CD4-positive, alpha-beta T cell treated with Interleukin-6 at 100 ng/mL for 8 hours (primary cell): ENCODE measurements at places on chromosomes 7 and 10.

- no peak for DNase-seq
These were observed 212.4 kb downstream of the DGKI start for GRCh38 chr7:137634356-137634755.

DNA sequence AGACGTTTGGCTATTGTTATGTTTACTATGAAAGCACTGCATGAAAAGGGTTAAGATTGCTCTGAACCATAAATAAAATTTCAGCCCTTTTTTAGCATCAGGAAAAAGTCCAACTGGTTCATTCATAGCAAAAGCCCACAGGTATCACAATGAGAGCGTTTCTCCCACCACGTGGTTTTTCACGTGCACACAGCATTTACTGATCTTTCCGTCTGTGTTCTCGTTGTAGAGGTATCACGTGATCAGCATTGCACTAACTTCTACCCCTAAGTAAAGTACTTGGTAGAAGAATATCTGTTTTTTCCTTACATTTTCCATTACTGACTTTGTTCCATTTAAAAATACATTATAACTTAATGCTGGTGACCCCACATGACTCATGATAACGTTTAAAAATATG is 17.8 kb upstream of the CCDC3 start:
- no peak for DNase-seq

GRCh38 chr10:12561307-12561706 is 212.0 kb downstream of the CAMK1D start:
- no peak for DNase-seq

- no peak for DNase-seq
These were observed 8.9 kb downstream of the AKR1E2 start for GRCh38 chr10:4834898-4835405.

GRCh38 chr7:136400877-136401276 is 423.7 kb upstream of the MTPN start:
- DNase-seq = no peak

DNA sequence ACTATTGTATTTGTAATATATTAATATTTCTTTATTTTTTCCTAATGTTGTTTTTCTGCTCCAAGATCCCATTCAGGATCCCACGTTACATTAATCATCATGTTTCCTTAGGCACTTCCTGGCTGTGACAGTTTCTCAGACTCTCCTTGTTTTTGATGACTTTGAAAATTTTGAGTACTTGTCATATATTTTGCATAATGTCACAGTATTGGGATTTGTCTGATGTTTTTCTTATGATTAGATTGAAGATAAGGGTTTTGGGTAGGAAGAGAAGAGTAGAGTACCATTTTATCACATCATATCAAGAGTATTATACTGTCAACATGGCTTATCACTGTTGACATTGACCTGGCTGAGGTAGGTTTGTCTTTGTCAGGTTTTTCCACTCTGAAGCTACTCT is 146.3 kb upstream of the TPK1 start:
- DNase-seq = no peak
